ENCODE measurements at places on chromosomes 13 and 19.

DNA sequence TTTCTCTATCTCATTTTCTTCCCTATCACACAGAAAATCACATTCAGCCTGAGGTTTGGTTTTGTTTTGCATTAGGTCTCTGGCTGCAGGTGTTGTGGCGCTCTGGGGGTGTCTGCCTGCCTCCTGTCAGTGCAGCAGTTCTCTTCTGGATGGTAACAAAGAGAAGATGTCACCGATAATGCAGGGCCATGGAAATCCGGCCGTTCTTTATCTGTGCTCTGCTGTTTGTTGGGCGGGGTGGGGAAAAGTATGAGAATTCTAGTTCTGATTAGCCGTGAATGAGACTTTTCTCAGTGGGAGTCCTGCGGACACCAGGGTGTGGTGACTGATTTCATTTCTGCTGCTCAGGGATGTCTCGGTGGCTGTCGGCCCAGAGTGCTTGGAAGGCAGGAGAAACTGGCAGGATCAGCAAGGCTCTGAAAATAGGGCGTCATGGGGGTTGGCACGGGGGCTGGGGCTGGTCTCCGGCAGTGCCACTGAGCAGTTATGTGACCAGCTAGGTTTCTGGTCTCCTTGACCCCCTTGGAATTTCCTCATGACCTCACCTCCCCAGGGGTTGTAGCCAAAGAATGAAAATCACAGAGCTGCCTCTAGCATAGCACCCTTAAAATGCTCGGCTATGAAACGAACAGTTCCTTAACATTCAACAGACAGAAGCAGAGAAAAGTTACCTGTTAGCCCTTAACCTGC lies 5.0 kb downstream of the RNF113B start:
- DNase-seq, result no peak

GRCh38 chr13:54733639-54734038 lies 1705.0 kb downstream of the OLFM4 start:
- DNase-seq, result no peak

- DNase-seq, result no peak
Measured at GRCh38 chr13:57824121-57824520, 192.6 kb downstream of the PCDH17 start.

DNA sequence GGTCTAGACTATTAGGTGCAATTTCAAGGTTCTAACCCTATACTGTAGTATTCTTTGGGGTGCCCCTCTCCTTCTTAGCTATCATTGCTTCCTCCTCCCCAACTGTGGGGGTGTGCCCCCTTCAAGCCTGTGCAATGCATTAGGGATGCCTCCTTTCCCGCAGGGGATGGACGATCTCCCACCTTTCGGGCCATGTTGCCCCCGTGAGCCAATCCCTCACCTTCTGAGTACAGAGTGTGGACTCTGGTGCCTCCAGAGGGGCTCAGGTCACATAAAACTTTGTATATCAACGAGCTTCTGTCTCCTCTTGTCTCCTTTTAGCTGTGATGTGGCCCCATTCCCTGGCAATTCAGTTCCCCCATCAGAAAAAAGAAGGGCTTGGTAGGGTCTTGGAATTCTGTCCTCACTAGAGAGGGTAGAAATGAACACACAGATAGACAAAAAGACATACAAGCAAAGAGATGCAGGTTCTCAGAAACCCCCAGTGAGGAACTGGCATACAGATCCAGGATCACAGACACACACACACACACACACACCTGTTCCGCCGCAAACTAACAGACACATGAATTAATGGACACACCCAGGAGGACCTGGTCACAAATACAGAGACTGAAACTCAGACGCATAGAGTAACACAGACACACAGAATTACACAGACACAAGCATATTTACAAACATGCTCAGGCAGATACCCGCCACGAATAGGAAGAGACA lies 2.5 kb upstream of the HNRNPUL1 start:
- DNase-seq, result no peak

DNA sequence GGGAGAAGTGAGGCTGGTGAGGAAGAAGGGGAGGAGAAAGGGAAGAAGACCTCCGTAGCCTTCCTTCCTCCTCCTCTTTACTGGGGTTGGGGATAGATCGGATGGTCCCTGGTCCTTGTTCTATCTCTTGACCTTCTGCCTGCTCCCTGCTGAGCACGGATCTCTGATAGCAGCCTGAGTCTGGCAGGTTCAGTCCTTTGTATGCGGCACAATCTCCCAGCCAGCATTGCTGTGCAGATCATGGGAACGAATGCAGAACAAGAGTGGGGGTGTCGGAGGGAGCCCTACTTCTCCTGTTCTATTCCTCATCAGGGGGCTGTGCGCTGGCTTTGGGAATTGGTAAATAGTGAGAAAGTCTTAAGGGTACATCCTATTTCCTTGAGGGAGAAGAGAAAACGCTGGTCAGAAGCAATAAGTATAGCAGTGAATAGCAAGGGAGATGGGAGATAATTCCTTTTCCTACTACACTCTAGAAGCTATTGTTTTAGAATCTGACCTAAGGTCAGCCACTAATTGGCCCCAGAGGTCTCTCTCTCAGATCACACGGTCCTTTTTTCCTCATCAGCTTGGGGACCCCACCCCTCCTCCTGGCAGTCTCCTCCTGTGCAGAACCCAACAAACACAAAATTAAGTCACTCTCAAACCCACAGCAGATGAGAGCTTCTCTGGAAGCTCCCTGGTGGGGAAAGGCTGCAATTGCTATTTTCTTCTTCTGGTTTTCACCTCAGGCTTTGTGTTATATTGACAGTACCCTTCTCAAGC lies 41.0 kb downstream of the KL start:
- no peak for DNase-seq

DNA sequence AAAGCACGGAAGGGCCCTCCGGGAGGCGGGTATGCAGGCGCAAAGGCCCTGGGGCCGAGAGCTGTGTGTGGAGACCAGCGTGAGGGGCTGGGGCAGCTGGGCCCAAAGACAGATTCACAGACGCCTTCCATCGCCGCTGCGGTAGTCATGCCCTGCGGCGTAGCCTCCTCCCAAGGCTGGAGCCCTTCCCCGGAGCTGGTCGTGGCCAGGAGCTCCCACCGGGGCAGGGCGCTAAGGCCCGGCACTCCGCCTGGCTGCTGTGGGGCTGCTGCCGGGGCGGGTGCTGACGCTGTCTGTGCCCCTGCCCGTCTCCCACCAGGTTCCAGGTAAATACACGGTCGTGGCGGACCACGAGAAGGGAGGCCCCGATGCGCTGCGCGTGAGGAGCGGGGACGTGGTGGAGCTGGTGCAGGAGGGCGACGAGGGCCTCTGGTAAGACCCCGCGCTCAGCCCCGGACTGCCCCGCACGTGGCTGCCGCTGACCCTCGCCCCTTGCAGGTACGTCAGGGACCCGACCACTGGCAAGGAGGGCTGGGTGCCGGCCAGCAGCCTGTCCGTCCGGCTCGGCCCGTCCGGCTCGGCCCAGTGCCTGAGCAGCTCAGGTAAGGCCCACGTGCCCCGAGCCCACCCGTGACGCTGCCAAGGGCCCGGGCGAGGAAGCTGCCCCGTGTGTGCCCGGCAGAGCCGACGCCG lies 9.4 kb upstream of the F7 start:
- no peak for DNase-seq

- no peak for DNase-seq
Measured at GRCh38 chr13:69124996-69125395, 982.6 kb upstream of the ATXN8OS start.

DNA sequence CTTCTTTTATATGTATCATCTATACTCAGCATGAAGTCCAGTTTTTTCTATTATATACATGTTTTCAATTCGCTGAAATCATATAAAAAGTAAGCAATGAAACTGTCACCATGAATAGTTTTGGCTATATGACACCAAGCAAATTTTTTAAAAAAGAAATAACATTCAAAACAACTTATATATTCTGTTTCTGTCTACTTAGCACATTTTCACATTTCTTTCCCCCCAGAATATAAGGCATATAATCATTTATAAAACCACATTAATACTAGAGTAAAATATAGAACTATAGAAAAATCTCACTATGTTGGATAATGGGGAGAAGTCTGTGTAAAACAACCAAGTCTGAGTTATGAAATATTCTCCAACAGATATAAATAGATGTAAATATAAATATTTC lies 33.1 kb downstream of the POSTN start:
- no peak for DNase-seq

DNA sequence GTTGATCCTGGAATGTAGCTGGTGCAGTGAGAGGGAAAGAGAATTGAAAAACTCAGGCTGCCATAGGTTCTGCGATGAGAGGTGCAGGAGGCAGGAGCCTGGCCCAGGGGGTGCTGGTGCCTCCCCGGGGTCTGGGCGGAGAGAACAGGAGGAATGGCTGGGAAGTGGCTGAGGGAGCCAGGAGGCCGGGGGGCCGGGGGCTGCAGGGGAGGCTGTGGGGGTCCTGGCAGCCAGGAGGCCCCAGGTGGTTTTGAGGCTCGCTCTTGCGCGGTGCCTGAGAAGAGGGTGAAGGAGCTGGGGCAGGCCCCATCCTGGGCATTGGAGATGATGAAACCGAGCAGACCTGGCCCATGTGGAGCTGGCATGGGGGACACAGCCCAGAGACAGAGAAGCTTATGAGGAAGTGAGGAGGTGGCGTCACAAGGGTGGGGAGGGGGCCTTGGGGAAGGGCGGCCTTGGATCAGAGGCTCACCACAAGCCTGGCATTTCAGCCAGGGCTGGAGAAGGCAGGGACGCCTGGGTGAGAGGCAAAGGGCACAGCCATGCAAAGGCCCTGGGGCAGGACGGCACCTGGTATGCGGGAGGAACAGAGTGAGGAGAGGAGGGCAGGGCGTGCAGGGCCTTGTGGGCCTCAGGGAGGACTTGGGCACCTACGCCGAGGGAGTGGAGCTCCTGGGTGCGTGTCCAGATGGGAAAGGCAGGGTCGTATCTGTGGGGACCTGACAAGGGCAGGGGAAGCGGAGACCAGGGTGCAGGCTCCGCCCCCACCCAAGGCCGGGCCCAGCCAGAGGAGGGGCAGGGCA lies 1.3 kb upstream of the TEKTIP1 start:
- no peak for DNase-seq

- no peak for DNase-seq
Measured at GRCh38 chr13:76882431-76882830, 3.8 kb downstream of the KCTD12 start.

- no peak for DNase-seq
Measured at GRCh38 chr13:86892330-86892729, 778.8 kb upstream of the SLITRK5 start.
